ENCODE measurements at places on chromosomes 13 and 19. TPM values are rescaled to one million over a fixed set of nuclear protein-coding genes. Genes with fewer than 3 reads are reported as not detected.

GRCh38 chr13:113643593-113643992 is 14.4 kb downstream of the ATP4B start:
- no peak overlapping the region for H3K4me3 ChIP-seq
- no peaks in the 10 kb centered on the region for H3K27me3 ChIP-seq
- peaks cover 31% of the 10 kb centered on the region for H3K36me3 ChIP-seq
- H3K27ac ChIP-seq, result no peak overlapping the region
- peaks cover 18% of the 10 kb centered on the region for H3K4me1 ChIP-seq

GRCh38 chr13:44768775-44769581 is 192.8 kb upstream of the TSC22D1 start:
- peak overlapping the region; percentile 49 for H3K27ac ChIP-seq
- no peak overlapping the region for H3K4me3 ChIP-seq
- no peaks in the 10 kb centered on the region for H3K36me3 ChIP-seq
- H3K4me1 ChIP-seq, result peaks cover 48% of the 10 kb centered on the region

- H3K27ac ChIP-seq, result no peak overlapping the region
- DNase-seq, result peak; percentile 57
- no peaks in the 10 kb centered on the region for H3K27me3 ChIP-seq
- peaks cover 3% of the 10 kb centered on the region for H3K4me1 ChIP-seq
- H3K36me3 ChIP-seq, result peaks cover 90% of the 10 kb centered on the region
Observed at GRCh38 chr13:32267836-32268439, 47.2 kb downstream of the ZAR1L start.

GRCh38 chr19:45809643-45810159 is 5.4 kb downstream of the RSPH6A start:
- peaks cover under 1% of the 10 kb centered on the region for H3K36me3 ChIP-seq
- peak; percentile 16 for DNase-seq
- no peak overlapping the region for H3K4me3 ChIP-seq
- H3K27ac ChIP-seq, result no peak overlapping the region
- peaks cover 10% of the 10 kb centered on the region for H3K27me3 ChIP-seq

DNA sequence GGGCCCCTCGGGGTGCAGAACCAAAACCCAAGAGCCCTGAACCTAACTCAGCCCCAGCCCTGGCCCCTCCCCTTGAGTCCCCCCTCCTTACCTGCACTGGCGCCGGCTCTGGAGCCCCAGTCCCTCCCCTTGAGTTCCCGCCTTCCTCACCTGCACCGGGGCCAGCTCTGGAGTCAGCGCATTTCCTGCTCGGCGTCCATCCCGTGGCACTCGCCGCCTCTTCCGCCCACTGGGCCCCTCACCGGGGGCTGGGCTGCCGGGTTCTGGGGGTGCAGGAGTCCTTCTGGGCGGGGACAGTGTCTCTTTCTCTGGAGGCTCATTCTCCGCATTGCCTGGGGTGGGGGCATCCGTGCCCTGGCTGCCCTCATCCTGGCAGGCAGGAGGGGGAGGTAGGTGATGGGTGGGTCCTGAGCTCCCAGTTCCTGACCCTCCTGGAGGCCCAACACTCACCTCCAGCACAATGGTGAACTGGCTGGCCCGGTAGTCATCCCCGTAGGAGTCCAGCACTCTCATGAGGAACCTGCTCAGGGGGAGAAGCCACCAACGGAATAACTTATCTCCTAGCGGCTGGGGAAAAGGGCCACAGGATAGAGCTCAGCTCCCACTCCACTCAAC is 5.3 kb downstream of the NDUFA3 start:
- H3K4me3 ChIP-seq, result no peak overlapping the region
- no peak for DNase-seq
- H3K27me3 ChIP-seq, result no peaks in the 10 kb centered on the region
- H3K27ac ChIP-seq, result no peak overlapping the region
- H3K36me3 ChIP-seq, result peaks cover 78% of the 10 kb centered on the region

DNA sequence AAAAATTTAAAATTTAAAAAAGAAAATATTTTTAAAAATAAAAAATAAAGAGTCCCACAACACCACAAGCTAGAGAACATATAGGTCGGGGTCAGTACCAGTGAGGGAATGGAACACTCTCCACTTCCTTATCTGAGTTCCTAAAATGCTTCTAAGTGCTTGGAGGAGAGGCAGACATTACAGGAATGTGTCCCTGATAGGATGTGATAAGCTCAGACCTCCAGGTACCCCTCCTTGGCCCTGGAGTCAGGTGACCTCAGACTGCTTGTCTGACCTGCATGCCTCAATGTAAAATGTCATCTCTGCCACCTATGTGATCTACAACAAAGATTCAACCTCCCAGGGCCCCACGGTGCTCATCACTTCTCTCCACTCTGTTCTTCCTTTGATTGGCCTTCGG is 2.8 kb downstream of the ZNF814 start:
- H3K27me3 ChIP-seq, result no peaks in the 10 kb centered on the region
- H3K27ac ChIP-seq, result no peak overlapping the region
- H3K4me3 ChIP-seq, result no peak overlapping the region
- DNase-seq, result no peak

DNA sequence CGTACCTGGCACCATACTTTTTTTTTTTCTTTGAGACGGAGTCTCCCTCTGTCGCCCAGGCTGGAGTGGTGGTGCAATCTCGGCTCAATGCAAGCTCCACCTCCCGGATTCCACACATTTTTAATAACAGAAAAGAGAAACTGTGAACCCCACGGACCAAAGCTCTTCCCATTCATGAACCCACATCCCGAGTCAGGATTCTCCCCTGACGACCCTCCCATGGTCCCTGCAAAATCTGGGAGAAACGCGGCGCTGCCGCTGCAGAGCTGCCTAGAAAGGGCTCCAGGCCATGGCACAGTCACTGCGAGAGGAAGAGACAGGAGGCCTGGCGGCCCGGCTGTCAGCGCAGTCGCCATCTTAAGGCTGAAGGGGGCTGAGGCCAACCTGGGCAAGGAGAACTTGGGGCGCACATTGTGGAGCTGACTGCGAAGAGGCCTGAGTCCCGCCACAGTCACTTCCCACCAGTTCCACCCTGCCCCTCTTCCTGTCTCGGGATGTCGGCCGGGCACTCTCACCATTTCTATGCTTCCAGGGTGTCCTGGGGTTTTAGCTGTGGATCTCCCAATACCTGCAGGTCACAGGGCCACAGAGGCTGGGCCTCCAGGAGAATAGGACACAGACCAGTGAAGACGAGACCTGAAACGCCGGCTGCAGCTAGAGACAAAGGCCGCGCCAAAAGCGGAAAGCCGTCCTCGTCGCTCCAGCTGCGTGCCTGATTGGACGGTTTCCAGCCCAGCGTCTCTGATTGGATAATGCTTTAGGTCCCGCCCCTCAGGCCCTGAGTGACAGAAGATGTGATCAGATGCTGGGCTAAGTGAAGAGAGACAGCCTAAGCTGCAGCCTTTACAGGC is 71.0 kb downstream of the ZNF486 start:
- peak; percentile 97 for DNase-seq
- peak overlapping the region; percentile 52 for H3K27ac ChIP-seq
- peaks cover 30% of the 10 kb centered on the region for H3K4me1 ChIP-seq
- H3K36me3 ChIP-seq, result no peaks in the 10 kb centered on the region
- peak overlapping the region; percentile 57 for H3K4me3 ChIP-seq
- H3K27me3 ChIP-seq, result no peaks in the 10 kb centered on the region

- peaks cover 31% of the 10 kb centered on the region for H3K36me3 ChIP-seq
- H3K27ac ChIP-seq, result no peak overlapping the region
- no peak for DNase-seq
- H3K4me1 ChIP-seq, result no peaks in the 10 kb centered on the region
- no peak overlapping the region for H3K4me3 ChIP-seq
Observed at GRCh38 chr13:42946927-42947326, 45.1 kb downstream of the EPSTI1 start.

GRCh38 chr13:48979892-48980291 is 4.2 kb downstream of the FNDC3A start:
- H3K36me3 ChIP-seq, result no peaks in the 10 kb centered on the region
- no peaks in the 10 kb centered on the region for H3K4me1 ChIP-seq
- DNase-seq, result no peak
- no peak overlapping the region for H3K27ac ChIP-seq
- H3K4me3 ChIP-seq, result peak overlapping the region; percentile 5
- no peaks in the 10 kb centered on the region for H3K27me3 ChIP-seq

GRCh38 chr13:36028359-36029025 is 102.7 kb downstream of the DCLK1 start:
- H3K27ac ChIP-seq, result no peak overlapping the region
- no peaks in the 10 kb centered on the region for H3K27me3 ChIP-seq
- no peak overlapping the region for H3K4me3 ChIP-seq
- no peaks in the 10 kb centered on the region for H3K36me3 ChIP-seq
- DNase-seq, result no peak

- no peak for DNase-seq
- H3K36me3 ChIP-seq, result no peaks in the 10 kb centered on the region
- no peak overlapping the region for H3K4me3 ChIP-seq
- no peaks in the 10 kb centered on the region for H3K27me3 ChIP-seq
Observed at GRCh38 chr19:33828266-33829075, 31.8 kb downstream of the KCTD15 start.

DNA sequence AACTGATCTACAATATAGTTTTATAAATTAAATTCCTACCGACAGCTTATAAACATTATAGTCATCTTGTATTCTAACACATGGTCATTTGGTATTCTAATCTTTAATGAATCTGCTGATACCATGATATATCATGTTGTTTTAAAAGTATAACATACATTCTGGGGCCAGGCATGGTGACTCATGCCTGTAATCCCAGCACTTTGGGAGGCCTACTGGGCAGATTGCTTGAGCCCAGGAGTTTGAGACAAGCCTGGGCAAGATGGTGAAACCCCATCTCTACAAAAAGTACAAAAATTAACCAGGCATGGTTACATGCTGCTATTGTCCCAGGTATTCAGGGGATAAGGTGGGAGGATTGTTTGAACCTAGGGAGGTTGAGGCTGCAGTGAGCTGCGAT is 3.1 kb downstream of the ZNF383 start:
- H3K4me1 ChIP-seq, result peaks cover 14% of the 10 kb centered on the region
- H3K27me3 ChIP-seq, result no peaks in the 10 kb centered on the region
- H3K4me3 ChIP-seq, result no peak overlapping the region

DNA sequence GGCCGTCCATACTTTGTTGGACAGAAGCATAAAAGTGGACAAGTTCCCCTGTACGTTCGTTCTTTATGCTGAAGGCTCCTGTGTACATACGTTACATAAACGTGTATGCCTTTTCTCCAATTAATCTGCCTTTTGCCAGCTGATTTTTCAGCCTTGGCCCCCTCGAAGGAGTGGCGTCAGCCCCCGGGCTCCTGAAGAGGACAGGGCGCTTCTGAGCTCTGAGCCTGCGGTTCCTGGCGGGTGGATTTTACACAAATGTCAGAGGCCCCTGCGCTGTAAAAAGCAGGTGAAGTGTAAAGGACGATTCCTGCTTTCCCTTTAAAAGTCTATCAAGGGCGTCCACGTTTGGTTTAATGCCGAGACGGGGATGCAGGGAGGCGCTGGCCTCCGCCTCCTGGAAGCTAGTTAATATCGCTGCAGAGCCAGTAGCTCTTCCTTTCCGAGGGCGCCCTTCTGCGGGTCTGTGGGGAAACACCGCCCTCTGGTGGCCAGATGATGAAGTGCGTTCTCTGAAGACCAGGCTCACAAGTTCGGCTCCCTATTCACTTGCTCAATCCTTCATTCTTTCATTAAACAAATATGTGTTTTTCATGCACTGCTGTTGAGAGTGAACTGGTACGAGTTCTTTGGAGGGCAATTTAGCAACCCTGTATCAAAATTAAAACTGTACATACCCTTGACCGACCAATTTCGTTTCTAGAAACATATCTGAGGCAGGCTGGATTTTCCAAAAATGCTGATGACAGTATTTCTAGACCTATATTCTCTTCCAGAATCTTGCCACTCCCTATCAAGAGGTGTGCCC is 62.0 kb downstream of the GPR12 start:
- H3K4me1 ChIP-seq, result peaks cover 7% of the 10 kb centered on the region
- DNase-seq, result peak; percentile 95
- H3K4me3 ChIP-seq, result peak overlapping the region; percentile 17
- no peak overlapping the region for H3K27ac ChIP-seq

DNA sequence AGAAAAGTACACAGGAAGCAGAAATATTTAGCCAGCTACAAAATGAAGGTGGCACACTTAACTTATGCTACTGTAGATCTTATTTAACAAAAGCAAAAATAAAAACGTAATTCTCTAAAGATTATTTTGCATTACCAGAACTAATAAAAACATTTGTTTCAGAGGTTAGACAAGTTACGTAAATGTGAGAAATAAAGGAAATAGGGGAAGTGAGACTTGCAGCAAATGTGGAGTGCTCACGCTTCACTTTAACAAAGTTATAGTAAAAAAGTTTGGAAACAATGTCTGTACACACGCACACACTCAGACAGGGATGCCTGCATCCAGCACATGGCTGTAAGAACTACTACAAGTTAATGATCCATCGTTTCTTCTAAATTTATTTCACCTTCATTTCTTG is 83.7 kb downstream of the NALCN start:
- DNase-seq, result no peak
- H3K27ac ChIP-seq, result no peak overlapping the region
- H3K4me1 ChIP-seq, result no peaks in the 10 kb centered on the region
- H3K36me3 ChIP-seq, result no peaks in the 10 kb centered on the region
- no peak overlapping the region for H3K4me3 ChIP-seq

DNA sequence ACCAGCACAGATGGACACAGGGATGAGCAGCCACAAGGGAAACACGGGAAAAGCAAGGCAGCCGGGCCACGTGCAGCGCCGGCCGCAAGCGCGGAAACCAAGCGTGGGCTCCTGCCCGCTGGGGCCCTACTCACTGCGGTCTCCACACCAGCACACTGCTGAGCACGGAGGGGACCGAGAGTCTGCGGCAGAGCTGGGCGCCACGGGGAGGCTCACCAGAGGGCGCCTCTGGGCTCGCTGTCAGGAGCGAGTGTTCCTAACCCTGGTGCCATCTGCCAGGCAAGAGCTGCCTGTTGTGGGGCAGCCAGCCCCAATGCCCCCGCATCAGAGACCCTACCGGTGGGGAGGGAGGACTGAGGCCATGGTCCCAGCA is 26.5 kb downstream of the MPND start:
- no peaks in the 10 kb centered on the region for H3K27me3 ChIP-seq

- no peaks in the 10 kb centered on the region for H3K36me3 ChIP-seq
- DNase-seq, result no peak
- no peaks in the 10 kb centered on the region for H3K4me1 ChIP-seq
- H3K4me3 ChIP-seq, result no peak overlapping the region
- no peak overlapping the region for H3K27ac ChIP-seq
Observed at GRCh38 chr13:59755632-59756290, 408.0 kb downstream of the DIAPH3 start.

The CHMP2A gene
- 55.8 TPM for total RNA-seq

The ZSCAN4 gene
- total RNA-seq, result not detected

The MUC16 gene
- total RNA-seq, result not detected

The ZNF763 gene
- total RNA-seq, result 5.7 TPM

The LILRA1 gene
- total RNA-seq, result not detected

The OLFM2 gene
- total RNA-seq, result 8.5 TPM

The KLF1 gene
- 0.18 TPM for total RNA-seq

The PTH2 gene
- not detected for total RNA-seq

The MYO1F gene
- 41.6 TPM for total RNA-seq
